ENCODE measurements at places on chromosomes 2 and 18.

DNA sequence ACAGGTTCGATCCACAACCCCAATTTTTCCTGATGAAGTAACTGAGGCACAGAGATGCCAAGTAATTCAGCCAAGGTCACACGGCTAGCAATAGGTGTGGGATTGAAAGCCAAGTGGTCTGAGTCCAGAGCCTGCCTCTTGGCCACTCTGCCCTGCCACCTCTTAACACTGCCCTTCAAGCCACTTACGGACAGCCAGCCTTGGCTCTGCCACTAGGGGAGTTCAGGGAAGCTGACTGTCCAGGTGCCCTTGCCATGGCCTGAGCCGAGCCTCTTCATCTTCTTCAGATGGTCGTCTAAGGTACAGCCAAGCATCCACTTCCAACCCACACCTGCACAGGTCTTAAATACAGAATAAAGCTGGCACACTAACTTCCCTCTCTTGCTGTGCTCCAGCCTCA lies 99.3 kb upstream of the GPR45 start:
- no peak for DNase-seq

GRCh38 chr2:102091908-102092307 lies 50.6 kb upstream of the IL1R1 start:
- no peak for DNase-seq

- no peak for DNase-seq
Measured at GRCh38 chr18:50075772-50076171, 119.2 kb downstream of the MYO5B start.

DNA sequence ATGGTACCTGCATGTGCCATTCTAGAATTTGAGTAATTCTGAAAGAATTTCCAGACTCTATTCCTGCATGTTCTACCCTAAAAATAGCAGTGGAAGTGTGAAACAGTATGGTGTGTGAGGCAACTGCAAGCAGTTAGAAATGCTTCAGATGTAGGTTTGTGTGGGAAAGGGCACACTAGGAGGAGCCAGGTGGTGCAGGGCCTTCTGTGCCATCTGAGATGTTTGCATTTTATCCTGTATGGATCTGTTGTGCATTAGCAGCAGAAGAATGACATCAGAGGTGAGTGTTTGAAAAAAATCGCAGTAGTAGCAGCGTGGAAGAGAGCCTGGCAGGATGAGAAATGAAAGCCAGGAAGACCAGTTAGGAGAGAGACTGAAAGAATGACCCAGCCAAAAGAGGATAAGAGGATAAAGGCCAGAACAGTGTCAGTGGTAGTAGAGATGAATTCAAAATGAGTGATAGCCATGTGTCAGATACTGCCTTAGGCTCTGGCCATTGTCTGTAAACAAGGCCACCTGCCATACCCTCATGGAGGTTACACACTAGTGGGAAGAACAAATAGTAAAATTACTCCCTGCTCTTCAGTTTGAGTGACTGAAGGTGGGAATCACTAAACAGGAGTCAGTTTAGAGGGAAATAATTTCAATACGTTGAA lies 142.2 kb downstream of the PKP4 start:
- no peak for DNase-seq

DNA sequence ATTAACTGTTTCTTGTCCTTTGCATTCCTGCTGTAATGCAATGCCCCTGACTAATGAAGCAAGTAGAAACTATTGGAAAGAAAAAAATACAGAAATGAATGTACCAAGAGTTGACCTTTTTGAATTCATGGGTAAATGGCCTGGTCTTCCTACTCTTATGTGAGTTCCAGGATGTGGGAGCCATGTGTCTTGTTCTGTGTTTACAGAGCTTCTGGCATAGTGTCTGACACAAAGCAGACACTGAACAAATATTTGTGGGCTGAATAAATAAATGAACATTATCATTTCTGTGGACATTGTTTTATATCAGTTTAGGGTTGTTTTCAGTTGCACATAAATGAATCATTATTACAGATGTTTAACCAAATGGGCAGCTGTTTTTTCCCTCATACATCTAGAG lies 155.5 kb downstream of the CD8B2 start:
- DNase-seq = no peak

GRCh38 chr18:60555625-60556024 lies 183.1 kb upstream of the MC4R start:
- DNase-seq = no peak

DNA sequence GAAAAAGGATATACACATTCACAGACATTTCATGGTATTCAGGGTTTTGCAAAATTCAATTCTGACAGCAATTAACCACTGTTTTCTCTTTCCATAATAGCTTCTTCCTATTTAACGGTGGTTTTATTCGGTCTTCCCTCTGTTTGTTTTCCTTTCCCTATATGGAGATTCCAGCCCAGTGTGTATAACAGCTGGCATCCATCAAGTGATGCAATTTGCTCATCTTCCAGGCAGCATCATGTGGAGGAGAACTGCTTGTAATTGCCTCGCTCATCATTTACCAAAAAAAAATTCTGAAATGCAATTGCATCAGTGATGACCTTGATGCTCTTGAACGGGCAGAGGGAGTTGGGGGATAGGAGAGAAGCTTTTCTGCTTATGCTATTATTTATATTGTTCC lies 165.9 kb upstream of the PGAP1 start:
- DNase-seq = no peak

- no peak for DNase-seq
Measured at GRCh38 chr2:50987616-50988313, 44.2 kb downstream of the NRXN1 start.

DNA sequence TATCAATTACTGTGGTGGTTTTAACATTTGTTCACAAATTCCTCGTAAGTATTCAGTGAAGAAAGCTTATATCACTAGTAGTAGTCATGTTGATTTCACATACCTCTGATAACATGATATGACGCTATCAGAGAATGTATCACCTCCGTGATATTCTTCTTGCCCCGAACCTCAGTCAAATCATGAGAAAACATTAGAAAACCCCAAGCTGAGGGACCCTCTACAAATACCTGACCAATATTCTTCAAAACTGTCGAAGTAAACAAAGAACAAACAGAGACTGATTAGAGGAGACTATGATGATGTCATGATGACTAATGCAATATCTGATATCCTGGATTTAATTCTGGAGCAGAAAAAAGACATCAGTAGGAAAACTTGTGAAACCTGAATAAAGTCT lies 85.6 kb upstream of the SPOPL start:
- no peak for DNase-seq

DNA sequence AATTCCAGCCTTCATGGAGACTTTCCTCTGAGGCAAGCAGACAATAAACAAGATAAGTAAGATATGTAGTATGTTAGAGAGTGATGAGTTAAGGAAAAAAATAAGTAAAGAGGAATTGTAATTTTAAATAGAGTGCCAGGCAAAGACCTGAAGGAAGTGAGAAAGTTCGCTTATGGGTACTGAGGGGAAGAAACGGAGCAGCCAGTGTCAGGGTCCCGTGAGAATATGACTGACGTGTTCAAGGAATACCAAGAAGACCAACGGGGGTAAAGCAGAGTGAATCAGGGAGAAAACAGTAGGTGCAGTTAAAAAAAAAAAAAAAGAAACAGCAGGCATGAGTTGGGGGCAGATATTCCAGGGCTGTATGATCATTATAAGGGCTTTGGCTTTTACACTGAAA lies 45.1 kb downstream of the ARHGEF33 start:
- no peak for DNase-seq

DNA sequence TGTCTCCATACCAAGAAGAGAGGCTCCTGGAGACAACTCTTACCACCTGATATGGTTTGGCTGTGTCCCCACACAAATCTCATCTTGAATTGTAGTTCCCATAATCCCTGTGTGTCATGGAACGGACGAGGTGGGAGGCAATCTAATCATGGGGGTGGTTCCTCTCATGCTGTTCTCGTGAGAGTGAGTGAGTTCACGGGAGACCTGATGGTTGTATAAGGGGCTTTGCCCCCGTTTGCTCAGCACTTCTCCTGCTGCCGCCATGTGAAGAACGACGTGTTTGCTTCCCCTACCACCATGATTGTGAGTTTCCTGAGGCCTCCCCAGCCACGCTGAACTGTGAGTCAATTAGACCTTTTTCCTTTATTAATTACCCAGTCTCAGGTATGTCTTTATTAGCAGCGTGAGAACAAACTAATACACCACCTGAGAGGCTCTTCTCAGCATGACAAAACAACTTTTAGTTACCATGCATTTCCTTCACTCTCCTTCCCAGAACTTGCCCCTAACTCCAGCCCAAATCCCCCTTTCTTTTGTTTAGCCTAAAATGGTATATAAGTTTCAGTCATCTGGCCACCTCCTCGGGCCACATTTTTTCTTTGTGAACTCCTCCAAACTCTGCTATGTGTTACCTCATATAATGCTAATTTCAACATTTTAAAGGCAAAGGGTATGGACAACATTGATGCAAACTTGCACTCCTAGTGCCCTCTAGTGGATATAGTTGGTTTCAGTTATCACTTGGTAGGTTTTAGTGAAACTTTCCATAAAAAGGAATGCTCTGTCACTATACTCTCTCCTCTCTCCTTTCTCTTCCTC lies 58.6 kb upstream of the SLC25A52 start:
- no peak for DNase-seq

- no peak for DNase-seq
Measured at GRCh38 chr2:190607014-190607597, 41.8 kb upstream of the NAB1 start.

- no peak for DNase-seq
Measured at GRCh38 chr18:37900326-37900725, 334.7 kb upstream of the CELF4 start.

DNA sequence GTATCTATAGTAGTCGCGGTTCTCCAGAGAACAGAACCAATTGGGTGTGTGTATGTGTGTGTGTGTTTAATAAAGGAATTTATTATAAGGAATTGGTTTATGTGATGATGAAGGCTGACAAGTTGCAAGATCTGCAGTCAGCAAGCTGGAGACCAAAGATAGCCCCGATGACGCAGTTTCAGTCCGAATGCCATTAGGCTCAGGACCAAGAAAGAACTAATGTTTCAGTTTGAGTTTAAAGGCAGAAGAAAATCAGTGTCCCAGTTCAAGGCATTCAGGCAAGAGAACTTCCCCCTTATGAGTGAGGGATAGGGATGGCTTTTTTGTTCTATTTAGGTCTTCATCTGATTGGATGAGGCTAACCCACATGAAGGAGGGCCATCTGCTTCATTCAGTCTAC lies 221.6 kb downstream of the HNMT start:
- no peak for DNase-seq

DNA sequence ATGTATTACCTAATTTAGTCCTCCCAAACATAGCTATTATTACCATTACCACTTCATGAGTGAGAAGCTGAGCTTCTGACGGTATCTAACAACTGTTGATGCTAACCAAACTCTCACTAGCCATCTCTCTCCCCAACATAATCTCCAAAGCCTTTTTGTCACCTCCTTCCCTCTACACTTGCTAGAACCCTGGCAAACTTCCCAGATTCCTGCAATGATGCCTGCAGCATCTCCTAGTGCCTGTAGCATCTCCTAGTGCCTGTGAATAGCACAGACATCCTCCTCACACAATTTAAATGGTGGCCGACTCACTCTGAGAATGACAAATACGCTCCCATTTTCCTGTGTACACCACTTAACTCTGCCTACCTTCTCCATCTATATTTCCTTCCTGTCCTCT lies 126.7 kb downstream of the STK39 start:
- no peak for DNase-seq

DNA sequence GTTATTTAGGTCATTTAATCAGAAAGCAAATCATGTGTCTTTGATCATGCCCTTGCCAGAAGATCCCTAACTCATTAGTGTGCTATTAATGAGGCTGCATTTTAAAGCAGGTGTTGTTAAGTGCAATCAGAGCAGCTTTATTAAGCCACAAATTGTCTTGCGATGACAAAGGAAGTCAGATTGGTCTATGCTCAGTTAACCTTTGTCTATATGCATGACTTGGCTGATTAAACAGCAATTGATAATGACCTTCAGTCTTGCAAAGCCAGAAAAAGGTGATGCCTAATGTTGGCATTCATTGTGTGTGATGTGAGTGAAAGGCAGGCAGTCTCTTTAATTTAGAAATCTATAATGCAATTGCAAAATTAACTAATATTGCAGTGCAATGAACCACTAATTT lies 166.9 kb downstream of the RND3 start:
- no peak for DNase-seq

GRCh38 chr18:67425672-67426071 lies 90.8 kb downstream of the DSEL start:
- DNase-seq = no peak

DNA sequence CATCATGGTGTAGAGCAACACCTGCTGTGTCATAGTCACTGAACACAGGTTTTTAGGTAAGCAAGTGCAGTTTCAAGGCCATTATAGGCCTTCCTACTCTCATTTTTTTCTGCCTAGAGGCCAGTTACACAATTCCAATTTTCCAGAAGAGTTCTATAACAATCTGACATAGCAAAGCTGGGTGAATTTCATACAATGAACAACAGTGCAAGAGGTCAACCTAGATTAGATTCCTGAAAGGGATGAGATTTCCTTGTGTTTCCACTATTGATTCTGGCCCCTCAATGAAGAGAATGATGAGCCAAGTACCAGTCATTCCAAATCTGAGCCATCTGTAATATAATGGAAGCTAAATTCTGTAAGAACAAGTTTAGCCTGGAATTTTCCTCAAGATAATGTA lies 15.3 kb upstream of the CD28 start:
- DNase-seq = no peak

DNA sequence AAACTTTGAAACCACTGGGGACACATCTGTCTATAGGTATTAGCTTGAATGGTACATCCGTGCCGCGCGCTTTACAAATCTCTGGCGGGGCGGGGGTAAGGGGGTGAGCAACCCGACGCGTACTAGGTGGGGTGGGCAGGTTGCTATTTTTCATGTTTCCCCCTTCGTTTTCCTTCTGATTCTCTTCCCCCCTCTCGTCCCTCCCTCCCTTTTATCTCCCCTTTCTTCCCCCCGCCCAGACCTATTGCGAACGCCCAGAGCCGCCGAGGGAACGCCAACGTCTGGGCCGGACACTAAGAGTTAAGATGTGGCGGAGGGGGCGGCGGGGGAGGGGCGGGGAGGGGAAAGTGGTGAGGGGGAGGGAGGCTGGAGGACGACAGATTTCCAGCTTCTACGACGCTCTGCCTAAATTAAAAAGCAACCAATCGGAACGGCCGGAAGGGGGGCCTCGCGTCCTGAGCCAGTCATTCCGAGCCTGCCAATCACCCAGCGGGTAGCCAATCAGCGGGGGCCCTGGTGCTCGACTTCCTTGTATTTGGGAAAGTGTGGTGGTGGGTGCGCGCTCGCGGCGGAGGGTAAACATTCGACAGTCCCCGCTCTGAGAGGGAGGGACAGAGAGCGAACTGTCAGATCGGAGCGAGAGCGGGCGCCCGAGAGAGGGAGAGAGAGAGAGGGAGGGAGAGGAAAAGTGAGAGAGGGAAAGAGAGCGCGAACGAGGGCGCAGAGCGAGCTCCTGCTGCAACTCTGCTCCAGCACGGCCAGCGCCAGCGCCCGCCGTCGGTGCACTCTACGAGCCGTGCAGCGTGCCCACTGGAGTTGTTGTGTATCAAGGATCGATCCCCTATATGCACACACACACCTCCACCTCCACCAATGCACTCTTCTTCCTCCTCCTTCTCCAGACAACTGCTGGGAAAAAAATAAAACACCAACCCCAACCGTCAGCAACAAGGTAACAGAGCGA lies at the start of gene POU3F3:
POU3F3 (plus strand) TSS at position 582 of the 964 bp plus-strand sequence. CDS start 1,396 bp downstream, outside the sequence.
- DNase-seq = no peak

GRCh38 chr2:100786297-100786658 lies 33.7 kb upstream of the NPAS2 start:
- no peak for DNase-seq
